ENCODE measurements at places on chromosomes 5 and 9. TPM values are rescaled to one million over a fixed set of nuclear protein-coding genes. Genes with fewer than 3 reads are reported as not detected.

DNA sequence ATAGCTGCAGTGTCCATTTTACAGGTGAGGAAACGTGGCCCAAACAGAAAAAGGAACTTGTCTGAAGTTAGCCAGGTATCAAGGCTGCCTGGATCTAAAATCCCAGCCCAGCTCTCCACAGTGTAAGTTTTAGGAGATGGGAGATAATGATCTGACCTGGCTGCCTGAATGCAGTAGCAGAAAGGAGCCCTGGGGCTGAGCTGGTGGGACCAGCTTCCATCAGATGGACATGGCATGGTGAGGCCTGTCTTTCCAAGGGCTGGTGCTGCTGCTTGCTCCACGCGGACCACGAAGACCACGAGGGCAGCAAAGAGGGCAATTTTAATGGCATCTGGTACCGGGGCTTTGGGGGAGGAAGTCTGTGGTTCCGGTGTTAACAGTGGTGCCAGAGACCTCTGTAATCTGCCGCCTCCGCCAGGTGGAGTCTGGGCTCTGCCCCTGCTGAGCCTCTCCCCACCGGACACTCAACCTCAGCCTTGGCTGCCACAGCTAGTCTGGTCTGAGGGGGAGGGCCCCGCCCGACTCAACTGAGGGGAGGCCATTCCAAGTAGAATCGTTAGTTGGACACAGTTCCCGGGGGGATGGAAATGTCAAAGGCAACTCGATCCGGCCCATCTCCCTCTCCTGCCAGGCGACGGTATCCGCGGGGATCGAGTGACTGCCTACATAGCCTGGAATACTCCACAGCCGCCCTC, 650 bp downstream of the MYORG start:
- peak; percentile 48 for DNase-seq

GRCh38 chr9:129751841-129752801, 721 bp downstream of the PTGES start:
- no peak for DNase-seq

DNA sequence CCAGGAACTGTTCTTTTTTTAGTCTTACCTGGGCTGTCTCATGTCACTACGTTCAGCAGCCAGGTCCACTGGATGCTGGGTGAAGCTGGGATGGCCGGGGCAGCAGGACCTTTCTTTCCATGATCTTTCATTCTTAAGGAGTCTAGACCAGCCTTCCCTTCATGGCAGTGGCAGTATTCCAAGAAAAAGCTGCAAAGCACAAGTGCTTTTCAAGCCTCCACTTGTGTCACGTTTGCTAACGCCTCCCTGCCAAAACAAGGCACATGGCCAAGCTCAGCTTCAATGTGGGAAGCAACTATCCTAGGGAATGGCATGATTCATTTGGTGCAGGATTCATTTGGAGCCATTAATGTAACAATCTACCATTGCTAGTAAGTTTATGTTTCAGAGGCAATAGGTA, 94.8 kb downstream of the RCL1 start:
- no peak for DNase-seq

DNA sequence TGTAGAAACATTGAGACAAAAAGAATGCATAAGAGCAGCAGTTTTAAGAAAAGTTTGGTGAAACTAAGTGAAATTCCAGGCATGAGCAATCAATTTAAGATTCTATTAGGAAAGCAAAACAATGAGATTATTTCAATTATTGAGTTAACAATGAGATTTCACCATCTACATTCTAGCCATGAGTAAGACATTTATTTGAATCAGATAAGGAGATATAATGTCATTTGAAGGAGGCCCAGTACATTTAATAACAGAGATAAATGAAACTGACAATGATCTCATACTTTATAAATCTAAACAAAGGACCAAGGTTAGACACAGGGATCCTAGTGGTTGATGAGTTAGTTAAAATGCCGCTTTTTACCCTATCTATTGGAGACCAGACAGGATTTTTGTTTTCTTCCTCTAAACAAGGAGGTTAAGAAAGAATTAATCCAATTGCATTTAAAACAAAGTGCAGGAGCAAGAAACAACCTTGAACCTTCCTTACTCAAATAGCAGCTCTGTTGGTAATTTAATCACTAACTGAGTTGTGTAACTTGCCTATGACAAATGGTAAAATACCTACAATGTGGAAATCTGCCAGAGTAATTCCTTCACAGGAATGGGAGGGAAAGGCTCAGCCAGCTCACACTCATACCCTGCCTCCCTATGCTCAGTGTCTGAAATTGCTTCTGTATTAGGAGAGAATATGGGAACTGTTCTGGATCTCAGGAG, 103.5 kb upstream of the NR3C1 start:
- DNase-seq: peak; percentile 82

GRCh38 chr9:131631306-131631705, 86.0 kb downstream of the PRRT1B start:
- no peak for DNase-seq

DNA sequence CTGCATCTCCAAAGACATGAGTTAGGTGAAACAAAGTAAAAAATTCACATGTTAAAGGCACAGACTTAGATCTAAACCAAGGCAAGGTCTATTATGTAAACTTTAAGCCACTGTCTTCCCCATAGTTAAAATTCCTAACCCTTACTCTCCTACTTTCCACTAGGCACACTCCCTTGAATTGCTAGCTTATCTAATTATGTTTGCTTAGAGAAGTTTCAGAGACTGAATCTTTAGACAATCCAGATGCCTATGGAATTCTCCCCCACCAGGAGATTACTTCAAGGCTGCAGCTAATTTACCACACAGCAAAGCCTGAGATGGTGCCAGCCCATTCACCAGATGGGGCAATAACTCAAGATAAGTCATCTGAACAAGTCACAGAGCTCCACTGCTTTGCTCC, 803.1 kb upstream of the COX7C start:
- peak; percentile 3 for DNase-seq

DNA sequence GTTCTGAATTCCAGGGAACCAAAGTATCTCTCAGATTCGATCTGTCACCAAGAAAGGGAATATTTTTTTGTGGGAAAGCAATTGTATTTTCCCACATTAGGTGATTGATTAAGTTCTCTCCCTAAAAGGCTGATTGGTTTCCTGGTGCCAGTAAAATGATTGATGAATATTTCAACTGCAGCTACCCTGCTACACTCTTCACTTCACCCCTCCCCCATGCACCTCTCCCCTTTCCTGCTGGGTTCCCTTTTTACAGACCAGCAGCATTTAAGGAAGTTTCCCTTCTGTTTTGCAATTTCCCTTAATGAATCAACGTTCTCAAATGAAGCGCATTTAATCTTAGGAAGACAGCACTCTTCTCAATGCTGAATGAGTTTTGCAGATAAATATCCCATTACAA, 13.1 kb downstream of the NR6A1 start:
- DNase-seq: no peak

ARHGEF28 gene
- 15.9 TPM for total RNA-seq

LCN1 gene
- total RNA-seq: 0.47 TPM

SPATA31D4 gene
- total RNA-seq: not detected

Measured in A172 (cell line).